Naive thymus-derived CD8-positive, alpha-beta T cell (primary cell): ENCODE measurements at places on chromosomes 5 and 9. TPM values are rescaled to one million over a fixed set of nuclear protein-coding genes. Genes with fewer than 3 reads are reported as not detected.
A peak's percentile ranks its signal among the peaks of the same experiment; 100 is the strongest.

- H3K4me3 ChIP-seq, result no peak overlapping the region
- no peak for DNase-seq
- no peaks in the 10 kb centered on the region for H3K36me3 ChIP-seq
- no peaks in the 10 kb centered on the region for H3K4me1 ChIP-seq
These were observed 48.0 kb downstream of the CAMK2A start for GRCh38 chr5:150241298-150242160.

- H3K36me3 ChIP-seq, result no peaks in the 10 kb centered on the region
- H3K27me3 ChIP-seq, result no peaks in the 10 kb centered on the region
- H3K4me1 ChIP-seq, result peaks cover 9% of the 10 kb centered on the region
- no peak overlapping the region for H3K27ac ChIP-seq
- H3K4me3 ChIP-seq, result no peak overlapping the region
These were observed 24.1 kb upstream of the WNK2 start for GRCh38 chr9:93159601-93160471.

DNA sequence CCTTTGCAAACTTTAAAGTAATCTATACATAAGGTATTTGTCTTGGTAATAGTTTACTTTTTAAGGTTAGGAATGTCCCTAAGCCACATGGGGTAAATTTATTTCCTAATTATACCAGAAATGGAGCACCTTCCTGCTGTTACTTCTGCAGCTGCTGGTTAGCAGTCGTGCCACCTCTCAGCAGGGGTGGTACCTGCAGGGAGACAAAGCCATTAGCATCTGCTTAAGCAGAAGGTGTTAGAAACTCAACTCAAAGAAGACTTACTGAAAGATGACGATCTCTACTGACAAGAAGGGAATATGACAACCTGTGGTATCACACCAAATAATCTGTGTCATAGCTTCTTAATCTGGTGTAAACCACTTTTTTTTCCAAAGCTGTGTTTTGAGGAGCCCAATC is 173.7 kb downstream of the BRINP1 start:
- no peaks in the 10 kb centered on the region for H3K27me3 ChIP-seq
- H3K36me3 ChIP-seq, result no peaks in the 10 kb centered on the region
- no peak overlapping the region for H3K27ac ChIP-seq
- no peak overlapping the region for H3K4me3 ChIP-seq
- no peaks in the 10 kb centered on the region for H3K4me1 ChIP-seq

Gene PAM
- 8.0 TPM for polyA plus RNA-seq

Gene PCDHAC1
- polyA plus RNA-seq, result not detected

Gene PPP2R2B
- polyA plus RNA-seq, result 0.57 TPM

Gene PCDHGB6
- not detected for polyA plus RNA-seq

Gene SUSD1
- 4.7 TPM for polyA plus RNA-seq

DNA sequence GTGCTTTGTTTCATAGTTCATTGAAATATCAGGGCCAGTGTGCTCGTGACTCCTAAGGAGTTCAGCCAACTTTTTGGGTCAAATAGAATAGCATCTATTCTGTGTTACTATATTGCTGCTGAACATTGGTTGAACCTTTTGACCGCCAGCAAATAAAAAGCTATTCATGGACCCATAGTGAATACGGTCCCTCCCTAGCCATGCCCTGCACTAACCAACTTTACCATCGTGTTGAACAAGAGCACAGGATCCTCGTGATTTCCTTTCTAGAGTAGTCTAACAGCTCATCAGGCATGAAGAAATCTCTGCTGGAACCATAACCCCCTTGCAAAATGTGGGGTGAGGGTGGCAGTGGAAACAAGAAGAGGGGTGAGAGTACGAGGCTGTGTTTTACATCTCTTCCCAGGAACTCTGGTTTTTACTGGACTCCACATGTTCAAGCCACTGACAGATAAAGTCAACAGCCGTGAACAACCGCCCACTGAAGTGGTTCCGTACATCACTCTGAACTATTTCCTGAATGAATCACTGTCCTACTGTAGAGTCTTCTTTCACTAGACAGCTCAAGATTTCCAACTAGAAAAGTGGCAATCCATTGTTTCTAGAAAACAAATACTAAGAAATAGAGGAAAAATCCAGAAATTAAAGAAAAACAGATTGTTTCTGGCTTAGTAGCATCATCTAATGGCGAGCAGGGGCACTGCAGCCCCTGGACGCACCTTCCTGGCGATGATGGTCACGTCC is 70.1 kb upstream of the SPATA31E1 start:
- no peaks in the 10 kb centered on the region for H3K36me3 ChIP-seq
- DNase-seq, result no peak
- H3K27me3 ChIP-seq, result peaks cover 3% of the 10 kb centered on the region
- H3K4me1 ChIP-seq, result no peaks in the 10 kb centered on the region
- no peak overlapping the region for H3K4me3 ChIP-seq

DNA sequence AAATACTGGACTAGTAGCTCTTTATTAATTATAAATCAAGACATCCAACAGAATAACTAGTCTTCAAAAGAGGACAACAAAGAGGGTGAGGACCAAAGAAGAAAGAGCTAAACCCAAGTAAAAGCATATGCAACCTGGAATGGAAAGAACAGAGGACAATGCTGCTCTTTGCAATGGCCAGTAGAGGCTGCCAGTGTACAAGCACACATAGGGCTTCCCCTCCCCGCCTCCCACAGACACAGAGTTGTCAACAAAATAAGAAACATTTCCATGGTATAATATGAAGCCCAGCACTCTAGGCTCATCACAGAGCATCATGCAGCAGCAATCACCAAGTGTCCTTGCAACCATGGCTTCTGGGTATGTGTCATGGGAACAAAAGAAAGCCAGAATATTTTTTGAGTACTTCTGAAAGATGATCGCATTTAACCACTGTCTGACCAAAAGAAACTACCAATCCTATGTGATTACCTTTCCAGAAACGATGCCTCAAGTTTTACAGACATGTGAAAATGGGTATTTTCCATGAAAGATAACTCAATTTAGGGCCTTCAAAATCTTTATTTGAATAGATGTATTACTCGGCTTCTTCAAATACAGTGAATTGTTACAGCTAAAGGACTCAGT is 58.1 kb downstream of the RFX3 start:
- H3K4me1 ChIP-seq, result peaks cover 8% of the 10 kb centered on the region
- peak; percentile 63 for DNase-seq
- H3K27me3 ChIP-seq, result no peaks in the 10 kb centered on the region
- no peak overlapping the region for H3K4me3 ChIP-seq
- no peak overlapping the region for H3K27ac ChIP-seq
- peaks cover 8% of the 10 kb centered on the region for H3K36me3 ChIP-seq

DNA sequence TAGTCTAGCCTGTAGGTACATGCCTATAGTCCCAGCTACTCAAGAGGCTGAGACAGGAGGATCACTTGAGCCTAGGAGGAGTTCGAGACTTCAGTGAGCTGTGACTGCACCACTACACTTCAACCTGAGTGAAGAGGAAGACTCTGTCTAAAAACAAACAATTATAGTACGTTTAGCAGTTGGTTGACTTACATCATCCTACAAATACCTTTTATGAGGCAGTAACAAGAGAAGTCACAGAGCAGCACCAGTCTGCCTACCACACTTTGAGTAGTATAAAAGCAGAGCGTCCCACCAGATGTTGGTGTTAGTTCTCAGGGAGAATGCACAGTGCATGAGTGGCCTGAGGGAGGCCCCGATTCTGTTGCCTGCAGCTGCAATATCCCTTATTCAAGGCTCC is 16.1 kb downstream of the ZFR start:
- DNase-seq, result no peak
- H3K36me3 ChIP-seq, result peaks cover 61% of the 10 kb centered on the region
- H3K4me3 ChIP-seq, result peak overlapping the region; percentile 26
- peaks cover 69% of the 10 kb centered on the region for H3K4me1 ChIP-seq
- H3K27me3 ChIP-seq, result no peaks in the 10 kb centered on the region

Gene THBS4
- not detected for polyA plus RNA-seq

DNA sequence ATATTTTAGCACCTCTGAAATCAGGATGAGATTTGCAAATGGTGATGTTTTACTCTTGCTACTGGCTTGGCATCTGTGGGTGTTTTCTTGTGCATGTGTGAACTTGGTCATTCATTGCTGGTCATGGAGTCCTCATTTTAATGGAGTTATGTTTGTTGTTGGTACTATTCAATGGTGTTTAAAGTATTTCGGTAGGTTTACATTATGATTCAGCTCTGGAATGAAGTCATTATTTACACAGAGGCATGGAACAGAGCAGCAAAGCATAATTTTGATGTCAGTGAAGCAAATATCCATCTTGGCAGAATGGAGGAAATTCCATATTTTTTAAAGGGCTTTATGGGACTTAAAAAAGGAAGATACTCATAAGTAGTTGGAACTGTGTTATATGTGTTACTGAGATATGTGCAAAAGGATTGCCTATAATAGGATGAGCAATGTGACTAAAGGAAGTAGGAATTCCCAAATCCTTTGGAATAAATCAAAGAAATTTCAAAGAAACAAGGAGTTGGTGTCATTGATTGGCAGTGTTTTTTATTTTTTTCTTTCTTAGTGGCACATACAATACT is 147.4 kb downstream of the ACTBL2 start:
- H3K36me3 ChIP-seq, result no peaks in the 10 kb centered on the region
- no peaks in the 10 kb centered on the region for H3K27me3 ChIP-seq
- H3K27ac ChIP-seq, result no peak overlapping the region
- H3K4me3 ChIP-seq, result no peak overlapping the region
- DNase-seq, result no peak

GRCh38 chr5:55108661-55109060 is 6.2 kb downstream of the GZMA start:
- peaks cover 5% of the 10 kb centered on the region for H3K36me3 ChIP-seq
- H3K4me3 ChIP-seq, result no peak overlapping the region
- no peak overlapping the region for H3K27ac ChIP-seq
- no peaks in the 10 kb centered on the region for H3K27me3 ChIP-seq

- DNase-seq, result no peak
- no peak overlapping the region for H3K27ac ChIP-seq
- H3K36me3 ChIP-seq, result no peaks in the 10 kb centered on the region
- H3K27me3 ChIP-seq, result peaks cover 29% of the 10 kb centered on the region
- no peaks in the 10 kb centered on the region for H3K4me1 ChIP-seq
- H3K4me3 ChIP-seq, result no peak overlapping the region
These were observed 60.4 kb upstream of the TMED7 start for GRCh38 chr5:115686051-115686737.

GRCh38 chr5:117588611-117589010 is 1014.0 kb upstream of the SEMA6A start:
- H3K4me1 ChIP-seq, result no peaks in the 10 kb centered on the region
- no peak overlapping the region for H3K4me3 ChIP-seq
- no peaks in the 10 kb centered on the region for H3K27me3 ChIP-seq
- H3K27ac ChIP-seq, result no peak overlapping the region
- no peaks in the 10 kb centered on the region for H3K36me3 ChIP-seq

DNA sequence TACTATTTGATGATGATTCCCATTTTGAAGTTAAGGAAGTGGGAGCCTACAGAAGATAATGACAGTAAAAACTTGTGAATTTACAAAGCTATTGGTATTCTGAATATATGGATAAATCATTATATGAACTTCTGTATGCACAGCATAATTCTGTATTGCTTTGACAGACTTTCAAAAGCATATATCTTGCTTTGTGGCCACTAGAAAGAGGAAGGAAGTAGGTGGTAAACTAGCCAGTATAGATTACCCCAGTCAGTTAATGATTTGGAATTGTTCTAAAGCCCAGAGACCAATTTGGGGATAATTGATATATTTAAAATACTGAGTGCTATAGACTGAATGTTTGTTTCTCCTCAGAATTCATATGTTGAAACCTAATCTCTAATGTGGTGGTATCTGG is 53.0 kb downstream of the NR2F1 start:
- H3K27me3 ChIP-seq, result no peaks in the 10 kb centered on the region
- peaks cover 4% of the 10 kb centered on the region for H3K36me3 ChIP-seq
- H3K4me3 ChIP-seq, result no peak overlapping the region
- no peak for DNase-seq
- H3K4me1 ChIP-seq, result no peaks in the 10 kb centered on the region

GRCh38 chr9:83699615-83700014 is 8.1 kb downstream of the UBQLN1 start:
- H3K4me3 ChIP-seq, result peak overlapping the region; percentile 41
- no peaks in the 10 kb centered on the region for H3K27me3 ChIP-seq
- H3K36me3 ChIP-seq, result no peaks in the 10 kb centered on the region

Gene NRG2
- polyA plus RNA-seq, result 0.25 TPM

DNA sequence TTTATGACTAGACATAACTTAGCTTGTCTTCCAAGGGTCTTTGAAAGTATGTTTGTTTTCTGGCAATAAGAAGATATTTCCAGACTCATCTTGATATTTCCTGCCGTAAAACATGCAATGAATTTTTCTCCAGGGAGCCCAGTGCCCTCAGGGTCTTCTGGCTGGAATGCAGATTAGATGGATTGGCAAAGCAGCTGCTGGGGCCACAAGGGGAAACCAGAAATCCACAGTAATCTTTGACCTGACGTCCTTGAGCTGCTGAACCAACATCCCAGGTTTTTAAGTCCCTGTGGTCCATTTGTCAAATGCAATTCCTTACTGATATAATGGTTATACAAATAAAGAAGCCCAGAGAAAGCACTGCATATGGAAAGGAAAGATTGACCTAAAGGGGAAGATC is 93.0 kb downstream of the THBS4 start:
- no peak for DNase-seq
- peaks cover 81% of the 10 kb centered on the region for H3K4me1 ChIP-seq
- H3K27ac ChIP-seq, result peak overlapping the region; percentile 87
- H3K36me3 ChIP-seq, result peaks cover 29% of the 10 kb centered on the region

DNA sequence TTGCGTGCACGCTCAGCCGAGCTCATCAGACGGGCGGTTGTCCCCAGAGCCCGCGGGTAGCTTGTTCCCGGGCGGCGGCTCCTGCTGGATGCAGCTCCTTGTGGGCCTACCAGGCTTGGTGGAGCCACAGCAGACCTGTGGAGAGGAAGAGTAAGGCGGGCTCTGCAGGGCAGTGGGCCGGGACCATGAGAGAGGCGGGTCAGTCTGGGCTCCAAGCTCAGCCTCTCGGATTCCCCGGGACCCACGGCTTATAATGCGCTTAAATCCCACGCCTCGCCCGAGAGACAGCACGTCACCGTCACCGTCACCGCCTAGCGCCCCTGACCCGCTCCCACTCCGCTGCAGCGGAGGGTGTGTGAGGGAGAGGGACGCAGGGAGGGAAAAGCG is 1.9 kb upstream of the ANKRD18A start:
- no peak overlapping the region for H3K27ac ChIP-seq
- DNase-seq, result peak; percentile 3
- H3K4me3 ChIP-seq, result peak overlapping the region; percentile 49
- H3K36me3 ChIP-seq, result peaks cover 2% of the 10 kb centered on the region
- peaks cover 18% of the 10 kb centered on the region for H3K4me1 ChIP-seq
- H3K27me3 ChIP-seq, result peaks cover 8% of the 10 kb centered on the region

DNA sequence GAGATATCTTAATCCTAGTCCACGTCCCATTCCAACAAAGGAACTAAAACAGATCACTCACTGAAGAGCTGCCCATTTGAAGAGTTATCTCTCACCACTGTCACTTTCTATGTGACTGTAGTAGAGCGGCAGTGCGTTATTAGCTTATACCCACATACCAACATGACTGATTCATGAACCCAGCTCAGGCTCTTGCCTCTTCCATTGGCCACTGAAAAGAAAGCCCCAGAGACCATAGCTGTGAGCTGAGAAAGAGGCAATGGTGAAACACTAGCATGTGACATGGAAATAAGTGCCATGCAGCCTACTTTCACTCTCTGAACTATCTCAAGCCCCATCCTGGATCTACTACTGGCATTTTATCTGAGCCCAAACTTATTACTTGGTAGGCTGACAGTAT is 151.7 kb upstream of the MOCS2 start:
- H3K27ac ChIP-seq, result no peak overlapping the region
- no peaks in the 10 kb centered on the region for H3K4me1 ChIP-seq
- H3K4me3 ChIP-seq, result no peak overlapping the region
- no peak for DNase-seq

GRCh38 chr5:57911438-57911837 is 428.8 kb upstream of the ACTBL2 start:
- no peaks in the 10 kb centered on the region for H3K27me3 ChIP-seq
- H3K4me1 ChIP-seq, result no peaks in the 10 kb centered on the region
- no peaks in the 10 kb centered on the region for H3K36me3 ChIP-seq
- DNase-seq, result no peak
